H54 (cell line): ENCODE measurements at places on chromosomes 2 and 18.
A peak's percentile ranks its signal among the peaks of the same experiment; 100 is the strongest.

DNA sequence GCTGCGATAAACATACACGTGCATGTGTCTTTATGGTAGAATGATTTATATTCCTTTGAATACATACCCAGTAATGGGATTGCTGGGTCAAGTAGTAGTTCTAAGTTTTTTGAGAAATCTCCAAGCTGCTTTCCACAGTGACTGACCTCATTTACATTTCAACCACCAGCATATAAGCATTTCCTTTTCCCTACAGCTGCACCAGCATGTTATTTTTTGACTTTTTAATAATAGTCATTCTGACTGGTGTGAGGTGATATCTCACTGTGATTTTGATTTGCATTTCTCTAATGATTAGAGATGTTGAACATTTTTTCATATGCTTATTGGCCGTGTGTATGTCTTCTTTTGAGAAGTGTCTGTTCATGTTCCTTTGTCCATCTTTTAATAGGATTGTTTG lies 22.8 kb downstream of the GALNT1 start:
- no peak for DNase-seq

GRCh38 chr2:26913606-26913998 lies 56.8 kb upstream of the MAPRE3 start:
- DNase-seq, result no peak

- DNase-seq, result peak; percentile 40
Observed at GRCh38 chr2:10220902-10221391, 81.8 kb upstream of the HPCAL1 start.

GRCh38 chr2:230784795-230785194 lies 72.2 kb downstream of the CAB39 start:
- DNase-seq, result no peak

DNA sequence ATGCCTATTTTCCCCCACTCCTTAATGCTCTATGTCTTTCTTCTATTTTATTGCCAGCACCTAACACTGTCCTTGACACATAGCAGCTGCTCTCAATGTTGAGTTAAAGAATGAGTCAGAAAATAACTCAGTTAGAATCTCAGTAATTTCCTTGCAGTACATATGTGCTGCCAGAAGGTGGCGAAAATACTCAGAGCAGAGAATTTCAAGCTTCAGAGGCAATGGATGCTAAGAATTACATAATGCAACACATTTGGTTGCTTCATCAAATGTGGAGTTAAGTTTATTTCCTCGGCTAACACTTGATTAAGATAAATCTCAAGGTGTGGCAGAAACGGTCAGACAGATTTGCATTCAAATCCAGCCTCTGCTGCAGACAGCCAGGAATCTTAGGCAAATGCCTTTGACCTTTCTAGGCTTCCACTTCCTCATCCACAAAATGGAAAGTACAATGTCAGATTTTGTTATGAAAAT lies 105.6 kb downstream of the VSNL1 start:
- peak; percentile 33 for DNase-seq

- no peak for DNase-seq
Observed at GRCh38 chr2:166454006-166454595, 39.9 kb downstream of the SCN7A start.

DNA sequence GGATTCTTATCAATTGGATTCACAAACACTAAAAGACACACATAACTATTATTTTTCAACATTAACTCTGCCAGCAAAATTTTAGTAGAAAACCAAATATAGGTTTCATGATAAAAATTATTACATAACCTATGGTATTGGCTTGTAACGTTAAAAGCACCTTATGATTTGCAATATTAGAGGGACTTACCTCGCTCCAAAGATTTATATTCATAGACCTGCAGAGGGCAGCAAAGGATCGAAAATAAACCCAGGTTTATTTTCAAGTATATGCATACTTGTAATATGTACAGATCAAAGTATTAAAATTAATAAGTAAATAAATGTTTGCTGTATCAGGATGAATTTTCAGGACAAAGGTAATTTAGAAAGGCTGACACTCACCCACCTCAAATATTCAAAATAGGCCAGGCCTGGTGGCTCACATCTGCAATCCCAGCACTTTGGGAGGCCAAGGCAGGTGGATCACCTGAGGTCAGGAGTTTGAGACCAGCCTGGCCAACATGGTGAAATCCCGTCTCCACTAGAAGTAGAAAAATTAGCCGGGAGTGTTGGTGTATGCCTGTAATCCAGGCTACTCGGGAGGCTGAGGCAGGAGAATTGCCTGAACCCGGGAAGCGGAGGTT lies 45.3 kb downstream of the LRPPRC start:
- DNase-seq, result no peak

DNA sequence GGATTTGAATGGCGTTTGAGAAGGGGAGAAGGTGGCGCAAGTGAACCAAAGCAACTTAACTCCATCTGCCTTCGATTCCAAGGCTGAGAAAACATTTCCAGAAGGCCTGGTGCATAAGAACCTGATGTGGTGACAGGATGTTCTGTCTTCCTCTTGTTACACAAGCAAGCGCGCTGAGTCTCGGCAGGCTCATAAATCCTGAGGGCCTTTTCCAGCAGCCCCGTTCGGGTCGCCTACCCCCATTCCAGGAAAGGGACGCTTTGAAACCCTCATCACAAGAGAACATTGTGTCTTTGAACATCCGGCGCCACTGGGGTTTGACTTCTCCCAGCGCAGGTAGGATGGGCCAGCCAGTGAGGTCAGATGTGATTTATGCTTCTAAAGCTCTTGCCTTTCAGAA lies 403.5 kb downstream of the SETBP1 start:
- DNase-seq, result no peak

GRCh38 chr18:66682855-66683322 lies 79.0 kb upstream of the CDH19 start:
- DNase-seq, result no peak

- peak; percentile 33 for DNase-seq
Observed at GRCh38 chr2:20040489-20041172, 10.8 kb downstream of the LAPTM4A start.

DNA sequence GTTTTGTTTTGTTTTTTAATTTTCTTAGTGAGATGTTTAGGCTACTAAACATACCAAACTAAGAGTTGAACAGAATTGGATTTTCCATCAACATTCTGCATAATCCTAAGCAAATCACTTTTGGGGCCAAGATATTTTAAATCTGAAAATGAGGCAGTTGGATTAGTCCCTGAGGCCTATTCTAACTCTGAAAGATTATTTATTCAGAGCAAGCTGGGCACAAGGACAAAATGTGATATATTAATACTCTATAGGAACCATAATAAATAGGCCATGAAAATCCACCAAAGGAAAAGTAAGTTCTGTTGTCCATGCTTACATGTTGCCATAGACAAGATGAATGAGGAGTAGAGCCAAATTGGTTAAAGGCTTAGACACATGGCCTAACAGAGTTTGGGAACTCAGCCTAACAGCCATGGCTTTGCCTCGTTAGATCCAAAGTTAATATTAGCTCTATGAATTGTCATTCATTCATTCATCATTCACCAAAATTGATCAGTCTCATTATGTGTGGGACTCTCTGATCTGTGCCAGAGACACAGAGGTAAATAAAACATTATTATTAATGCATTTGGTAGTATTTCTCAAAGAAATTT lies 183.5 kb downstream of the SCG2 start:
- DNase-seq, result no peak

DNA sequence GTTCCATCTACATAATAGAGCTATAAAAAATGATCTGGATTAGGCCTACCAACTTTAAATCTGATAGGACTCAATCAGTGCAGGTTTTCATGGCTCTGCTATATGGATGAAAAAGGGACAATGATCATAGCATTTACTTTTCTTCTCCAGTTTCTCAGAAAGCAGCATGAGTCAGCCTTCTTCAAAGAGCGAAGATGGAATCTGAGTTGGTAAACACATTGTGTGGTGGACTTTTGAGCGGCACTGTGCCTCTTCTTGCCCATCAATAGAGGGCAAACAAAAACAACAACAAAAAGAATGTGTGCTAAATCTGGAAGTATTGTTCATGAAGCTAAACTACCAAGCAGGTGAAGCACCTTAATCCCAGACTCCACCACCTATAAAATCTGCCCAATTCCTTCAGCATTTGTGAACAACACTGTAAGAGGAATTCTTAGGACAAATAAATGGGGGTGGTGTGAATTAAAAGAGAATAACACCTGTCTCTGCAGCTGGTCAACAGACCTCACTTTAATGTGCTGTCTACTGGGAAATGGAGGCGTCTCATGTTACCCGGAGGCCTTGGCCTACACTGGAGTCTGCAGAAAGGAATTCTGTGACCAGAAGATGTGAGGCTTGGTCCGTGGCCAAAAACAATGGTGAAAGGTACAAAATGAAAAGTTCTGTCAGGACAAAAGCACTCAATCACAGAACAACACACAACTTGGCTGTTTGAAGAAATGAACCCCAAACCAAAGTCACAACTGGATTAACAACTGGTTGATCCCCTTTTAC lies 609.0 kb downstream of the IRS1 start:
- no peak for DNase-seq

GRCh38 chr2:40348665-40349064 lies 103.2 kb downstream of the SLC8A1 start:
- no peak for DNase-seq

GRCh38 chr2:222866358-222866960 lies 5.6 kb downstream of the ACSL3 start:
- DNase-seq, result no peak

GRCh38 chr18:12839526-12840196 lies 44.4 kb downstream of the PTPN2 start:
- no peak for DNase-seq

- no peak for DNase-seq
Observed at GRCh38 chr2:139492131-139492680, 712.0 kb upstream of the NXPH2 start.

GRCh38 chr2:223562078-223562477 lies 40.1 kb downstream of the SCG2 start:
- no peak for DNase-seq

DNA sequence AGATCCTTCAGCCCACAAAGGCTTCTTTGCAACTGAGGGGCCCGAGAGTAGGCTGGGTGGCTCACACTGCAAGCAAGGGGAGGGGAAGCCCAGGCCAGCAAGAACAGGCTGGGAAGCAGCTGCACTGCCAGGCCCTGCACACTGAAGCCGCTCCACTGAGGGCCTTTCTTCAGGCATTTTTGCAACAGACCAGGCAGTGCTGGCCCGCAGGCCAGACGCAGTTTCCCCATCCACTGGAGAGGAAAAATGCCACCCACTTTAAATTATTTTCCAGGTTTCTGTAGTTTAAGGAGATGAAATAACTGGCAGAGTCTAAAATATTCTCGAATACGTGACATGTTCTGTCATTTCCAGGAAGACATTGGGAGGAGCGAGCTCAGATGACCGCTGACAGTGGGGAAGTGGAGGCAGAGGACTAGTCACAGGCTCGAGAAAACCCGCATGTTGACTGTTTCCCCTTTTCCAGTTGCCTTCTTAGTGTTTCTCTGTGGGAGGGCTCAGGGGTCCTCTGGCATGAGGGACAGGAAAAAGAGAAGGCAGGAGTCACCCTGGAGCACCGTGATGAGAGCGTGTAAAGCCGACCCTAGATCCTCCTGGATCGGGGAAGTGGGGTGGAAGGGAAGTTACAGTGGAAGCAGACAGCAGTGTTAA lies 53.3 kb upstream of the B3GNT7 start:
- no peak for DNase-seq

GRCh38 chr2:217930761-217931563 lies 71.8 kb downstream of the TNS1 start:
- no peak for DNase-seq

- peak; percentile 60 for DNase-seq
Observed at GRCh38 chr2:234550511-234551107, 53.7 kb upstream of the ARL4C start.

- no peak for DNase-seq
Observed at GRCh38 chr18:27661320-27662018, 476.4 kb upstream of the CHST9 start.
